ENCODE measurements at places on chromosomes 6 and 20. TPM values are rescaled to one million over a fixed set of nuclear protein-coding genes. Genes with fewer than 3 reads are reported as not detected.

PBOV1 gene
- not detected for total RNA-seq

RAET1L gene
- total RNA-seq: 0.25 TPM

SLC22A16 gene
- 0.49 TPM for total RNA-seq

RANBP9 gene
- total RNA-seq: 64.9 TPM

ZBTB46 gene
- 18.7 TPM for total RNA-seq

TINAG gene
- total RNA-seq: 0.25 TPM

HCK gene
- total RNA-seq: 2.5 TPM

ACTR5 gene
- 9.3 TPM for total RNA-seq

C6orf58 gene
- total RNA-seq: 0.25 TPM

HLA-G gene
- total RNA-seq: not detected

METTL24 gene
- total RNA-seq: 0.98 TPM

ZC3H12D gene
- total RNA-seq: 0.74 TPM

MAP3K4 gene
- total RNA-seq: 31.2 TPM

WDR46 gene
- total RNA-seq: 32.7 TPM

KIF25 gene
- 0.25 TPM for total RNA-seq

HLA-A gene
- total RNA-seq: 43.5 TPM

MYO6 gene
- total RNA-seq: 20.9 TPM

RAE1 gene
- total RNA-seq: 30.0 TPM

ARMC12 gene
- total RNA-seq: 0.25 TPM

ZC2HC1B gene
- total RNA-seq: not detected

RIPOR2 gene
- total RNA-seq: 21.4 TPM

RSPH4A gene
- 2.0 TPM for total RNA-seq

SMPD2 gene
- 3.4 TPM for total RNA-seq
